ELR (cell line): ENCODE measurements at places on chromosomes 12 and 14.

GRCh38 chr14:47262801-47263200, 412.6 kb downstream of the MDGA2 start:
- no peak for DNase-seq

DNA sequence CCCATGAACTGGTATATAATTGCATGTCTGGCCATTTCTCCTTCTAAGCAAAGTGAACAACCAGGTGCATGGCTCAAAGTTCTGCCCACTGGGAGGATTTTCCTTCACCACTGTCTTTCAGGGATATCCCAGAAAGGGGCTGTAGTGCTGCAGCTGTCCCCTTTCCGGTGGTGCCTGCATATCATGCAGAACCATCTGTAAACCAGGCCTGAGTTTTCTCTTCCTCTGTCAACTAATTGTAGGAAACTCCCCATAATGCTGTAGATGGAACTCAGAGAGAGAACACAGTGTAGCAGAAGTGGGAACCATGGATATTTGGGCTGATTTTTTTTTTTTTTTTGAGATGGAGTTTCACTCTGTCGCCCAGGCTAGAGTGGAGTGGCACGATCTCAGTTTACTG, 45.6 kb upstream of the CRY1 start:
- DNase-seq, result no peak

DNA sequence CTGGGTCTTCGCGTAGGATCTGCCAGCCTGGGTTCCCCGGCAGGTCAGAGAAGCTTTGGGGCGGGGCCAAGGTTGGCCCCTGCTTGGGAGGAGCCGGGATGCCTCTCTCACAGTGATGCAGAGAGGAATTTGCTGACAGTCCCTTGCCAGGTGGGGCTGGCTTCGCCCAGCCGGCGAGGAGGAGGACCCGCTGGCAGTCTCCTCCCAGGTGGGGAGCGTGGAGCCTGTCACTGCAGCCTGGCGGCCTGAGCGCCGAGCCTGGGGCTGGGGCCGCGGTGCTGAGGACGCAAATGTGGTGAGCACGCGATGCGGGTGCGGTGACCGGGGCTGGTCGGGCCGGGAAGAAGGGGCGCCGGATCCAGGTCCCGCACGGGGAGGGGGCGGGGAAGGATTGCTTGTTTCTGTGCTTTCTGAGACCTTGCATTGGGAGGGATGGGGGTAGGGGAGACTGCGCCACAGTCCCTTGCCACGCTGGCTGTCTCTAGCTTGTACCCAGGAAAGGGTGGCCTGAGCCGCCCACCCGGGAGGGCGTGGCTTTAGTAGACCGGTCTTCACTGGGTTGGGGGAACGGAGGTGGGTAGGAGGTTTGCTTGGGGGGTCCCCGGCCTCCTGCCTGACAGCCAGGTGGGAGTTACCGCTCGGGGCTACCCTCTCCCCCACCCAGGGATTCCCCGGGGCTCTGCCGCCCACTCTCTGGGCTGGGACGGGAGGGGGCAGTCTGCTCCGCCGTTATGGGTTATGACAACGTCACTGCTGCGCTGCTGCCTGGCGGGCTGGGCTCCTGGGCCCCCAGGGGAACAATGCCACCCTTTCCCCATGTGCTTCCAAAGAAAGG, at the start of gene TMEM63C:
Gene TMEM63C, plus strand, starts transcription at position 196 of the 835 bp plus-strand sequence. CDS start 37,016 bp downstream, outside the sequence.
- no peak for DNase-seq

DNA sequence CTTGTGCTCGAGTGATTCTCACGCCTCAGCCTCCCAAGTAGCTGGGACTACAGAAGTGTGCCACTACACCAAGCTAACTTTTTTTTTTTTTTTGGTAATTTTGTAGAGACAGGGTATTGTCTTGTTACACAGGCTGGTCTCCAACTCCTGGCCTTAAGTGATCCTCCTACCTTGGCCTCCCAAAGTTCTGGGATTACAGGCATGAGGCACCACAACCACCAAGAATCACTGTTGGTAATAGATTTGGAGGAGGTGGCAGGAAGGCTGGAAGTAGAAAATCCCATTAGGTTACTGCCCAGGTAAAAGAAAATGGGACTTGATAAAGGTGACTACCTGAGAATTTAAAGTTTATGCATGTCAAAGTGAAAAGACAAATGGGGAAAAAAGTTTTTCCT, 1.4 kb upstream of the CDCA4 start:
- DNase-seq, result peak; percentile 56

- DNase-seq, result no peak
Observed at GRCh38 chr14:64422756-64423155, 34.6 kb downstream of the MTHFD1 start.

GRCh38 chr12:33724867-33725266, 285.2 kb upstream of the SYT10 start:
- DNase-seq, result no peak

DNA sequence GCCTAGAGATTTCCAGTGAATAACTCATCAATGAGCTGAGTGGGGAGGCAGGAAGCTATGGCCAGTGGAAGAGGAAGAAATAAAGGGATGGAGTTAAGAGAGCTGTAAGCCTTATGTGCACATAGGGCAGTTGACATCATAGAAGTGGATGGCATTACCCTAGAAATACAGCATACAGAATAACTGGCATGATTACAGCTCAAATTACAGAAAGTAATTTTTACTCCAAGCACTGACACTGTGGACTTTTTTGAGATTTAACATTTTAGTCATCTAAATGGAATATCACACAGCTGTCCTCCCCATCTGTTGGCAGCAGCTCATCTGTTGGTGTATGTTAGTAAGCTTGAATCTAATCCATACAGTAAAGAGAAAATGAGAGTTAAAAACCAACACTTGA, 5.4 kb upstream of the IPO8 start:
- DNase-seq, result no peak

GRCh38 chr12:44696542-44696941, 179.6 kb downstream of the NELL2 start:
- DNase-seq, result peak; percentile 24

DNA sequence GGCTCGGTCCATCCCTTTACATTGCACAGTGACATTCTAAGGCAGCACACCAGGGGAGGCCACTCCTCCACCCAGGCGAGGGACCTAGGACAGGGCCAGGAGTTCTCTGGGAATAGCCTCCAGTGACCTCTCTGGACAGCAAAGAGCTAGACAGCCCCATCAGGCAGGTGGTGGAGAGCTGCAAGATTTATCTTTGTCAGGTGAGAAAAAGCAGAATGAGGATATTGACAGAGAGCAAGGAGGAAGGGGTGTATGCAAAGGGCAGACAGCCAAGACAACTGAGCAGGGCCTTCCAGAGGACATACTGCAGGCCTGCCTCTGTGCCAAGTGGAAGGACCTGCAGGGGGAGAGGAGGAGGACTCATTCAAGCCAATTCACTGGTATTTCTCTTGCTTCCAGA, 112.4 kb upstream of the MAX start:
- no peak for DNase-seq

- peak; percentile 72 for DNase-seq
Observed at GRCh38 chr12:123056053-123056452, 75.6 kb downstream of the ARL6IP4 start.

DNA sequence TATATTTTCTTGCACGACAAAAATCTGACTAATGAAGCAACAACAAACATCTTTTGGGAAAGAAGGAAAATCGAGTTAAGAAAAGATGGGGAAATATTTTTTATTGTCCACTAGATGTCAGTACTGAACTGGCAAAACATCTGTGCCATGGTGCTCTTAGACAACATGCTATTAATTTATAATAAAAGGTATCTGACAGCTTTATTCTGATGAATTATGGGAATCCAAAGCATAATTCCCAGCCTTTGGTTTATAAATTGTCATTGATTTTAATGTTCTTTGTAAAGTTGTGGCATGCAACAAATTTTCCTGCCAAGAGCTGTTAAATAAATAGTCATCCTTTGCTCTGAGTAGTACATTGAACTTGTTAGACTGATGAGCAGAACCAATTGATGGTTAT, 231.2 kb downstream of the ETNK1 start:
- peak; percentile 50 for DNase-seq

GRCh38 chr14:58368956-58369355, 26.8 kb upstream of the TOMM20L start:
- DNase-seq, result peak; percentile 8

DNA sequence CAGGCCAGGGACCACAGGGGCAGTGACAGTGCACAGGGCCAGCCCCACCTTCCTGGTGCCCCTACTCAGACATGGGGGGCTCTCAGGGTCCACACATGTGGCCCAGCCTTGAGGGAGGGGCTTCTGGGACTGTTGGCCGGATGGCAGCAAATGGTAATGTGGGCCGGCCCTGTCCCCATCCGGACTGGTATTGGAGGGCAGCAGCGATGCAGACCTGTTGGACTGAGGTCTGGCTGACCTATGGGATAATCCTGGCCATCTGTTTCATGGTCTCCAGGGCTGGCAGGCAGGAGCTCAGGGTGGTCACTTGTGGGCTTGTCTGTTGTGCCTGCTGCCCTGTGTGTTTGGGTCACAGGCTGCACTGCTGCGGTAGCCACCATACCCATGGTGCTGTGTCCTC, 387.5 kb downstream of the TMEM121 start:
- no peak for DNase-seq

GRCh38 chr12:3034067-3034750, 43.0 kb upstream of the TSPAN9 start:
- DNase-seq, result peak; percentile 82

- DNase-seq, result peak; percentile 94
Observed at GRCh38 chr12:108560752-108561719, at the start of gene SART3. SART3 (minus strand) TSS chr12:108561173; CDS start chr12:108561154, 19 bp downstream.

DNA sequence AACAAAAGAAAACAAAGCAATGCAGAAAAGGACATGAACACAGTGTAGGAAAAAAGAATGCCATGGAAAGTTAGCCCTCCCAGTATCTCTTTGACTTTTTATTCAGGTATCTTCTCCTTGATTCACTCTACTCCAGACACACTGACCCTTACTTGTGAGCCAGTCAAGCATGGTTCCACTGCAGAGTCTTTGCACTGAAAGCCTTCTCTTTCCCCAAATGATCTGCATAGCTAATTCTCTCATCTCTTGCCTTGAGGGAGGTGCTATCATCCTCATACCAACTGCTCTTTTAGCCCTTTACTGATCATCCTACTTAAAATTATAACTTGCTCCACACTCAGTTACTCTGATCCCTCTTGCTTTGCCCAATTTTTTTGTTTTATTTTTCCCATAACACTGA, 101.2 kb upstream of the SLC16A7 start:
- DNase-seq, result no peak

- DNase-seq, result peak; percentile 73
Observed at GRCh38 chr12:90909069-90909770, 45.8 kb downstream of the CCER1 start.

DNA sequence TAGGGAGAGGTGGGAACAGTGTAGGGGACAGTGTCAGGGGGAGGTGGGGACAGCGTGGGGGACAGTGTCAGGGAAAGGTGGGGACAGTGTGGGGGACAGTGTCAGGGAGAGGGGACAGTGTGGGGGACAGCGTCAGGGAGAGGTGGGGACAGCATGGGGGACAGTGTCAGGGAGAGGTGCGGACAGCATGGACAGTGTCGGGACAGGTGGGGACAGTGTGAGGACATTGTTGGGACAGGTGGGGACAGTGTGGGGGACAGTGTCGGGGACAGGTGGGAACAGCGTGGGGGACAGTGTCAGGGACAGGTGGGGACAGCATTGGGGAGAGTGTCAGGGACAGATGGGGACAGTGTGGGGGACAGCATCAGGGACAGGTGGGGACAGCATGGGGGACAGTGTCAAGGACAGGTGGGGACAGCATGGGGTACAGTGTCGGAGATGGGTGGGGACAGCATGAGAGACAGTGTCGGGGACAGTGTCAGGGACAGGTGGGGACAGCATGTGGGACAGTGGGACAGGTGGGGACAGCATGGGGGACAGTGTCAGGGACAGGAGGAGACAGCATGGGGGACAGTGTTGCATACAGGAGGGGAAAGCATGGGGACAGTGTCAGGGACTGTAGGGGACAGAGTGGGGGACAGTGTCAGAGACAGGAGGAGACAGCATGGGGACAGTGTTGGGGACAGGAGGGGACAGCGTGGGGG, 139.0 kb downstream of the TMEM121 start:
- no peak for DNase-seq

GRCh38 chr14:59829469-59830337, 40.9 kb downstream of the RTN1 start:
- peak; percentile 60 for DNase-seq

DNA sequence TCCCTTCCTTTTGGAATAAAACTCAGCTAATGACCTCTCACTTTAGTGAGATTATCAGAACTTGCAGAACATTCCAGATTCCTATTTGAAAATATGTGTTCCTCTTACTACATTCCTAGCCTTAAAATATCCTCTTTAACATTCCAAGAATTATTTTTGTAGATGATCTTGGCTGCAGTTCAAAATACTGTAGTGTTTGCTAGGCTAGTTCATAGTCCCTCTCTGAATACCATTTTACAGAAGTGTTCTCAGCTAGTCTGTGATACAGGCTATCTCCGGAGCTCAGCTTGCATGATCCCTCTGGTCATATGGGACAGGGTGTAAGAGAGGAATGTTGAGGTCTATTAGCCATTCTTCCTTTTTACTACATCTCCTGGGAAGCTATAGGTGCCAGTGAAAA, 17.6 kb upstream of the GPR33 start:
- DNase-seq, result no peak

- peak; percentile 1 for DNase-seq
Observed at GRCh38 chr14:97713023-97713422, 915.8 kb downstream of the VRK1 start.

DNA sequence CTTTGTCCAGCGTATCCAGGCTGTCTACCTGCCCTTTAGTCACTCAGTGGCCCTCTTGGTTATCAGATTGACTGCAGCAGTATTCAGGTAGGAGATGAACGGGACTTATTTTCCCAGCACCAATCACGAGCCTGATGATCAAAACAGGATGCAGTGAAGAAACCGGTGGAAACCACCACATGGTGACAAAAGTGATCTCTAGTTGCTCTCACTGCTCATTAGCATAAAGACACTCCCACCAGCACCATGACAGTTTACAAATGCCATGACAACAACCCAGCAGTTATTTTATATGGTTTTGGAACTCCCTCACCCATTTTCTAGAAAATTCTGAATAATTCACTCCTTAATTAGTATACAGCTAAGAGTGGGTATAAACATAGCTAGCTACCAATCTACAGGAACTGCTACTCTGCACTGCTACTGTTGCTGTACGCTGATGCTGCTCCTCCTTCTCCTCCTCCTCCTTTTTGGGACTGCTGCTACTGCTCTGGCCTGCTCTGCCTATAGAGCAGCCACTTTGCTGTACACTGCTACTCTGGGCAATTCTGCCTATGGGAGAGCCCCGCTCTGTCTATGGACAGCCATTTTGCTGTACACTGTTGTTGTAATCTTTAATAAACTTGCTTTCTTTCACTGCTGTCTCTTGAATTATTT, 142.5 kb upstream of the SSTR1 start:
- peak; percentile 2 for DNase-seq

DNA sequence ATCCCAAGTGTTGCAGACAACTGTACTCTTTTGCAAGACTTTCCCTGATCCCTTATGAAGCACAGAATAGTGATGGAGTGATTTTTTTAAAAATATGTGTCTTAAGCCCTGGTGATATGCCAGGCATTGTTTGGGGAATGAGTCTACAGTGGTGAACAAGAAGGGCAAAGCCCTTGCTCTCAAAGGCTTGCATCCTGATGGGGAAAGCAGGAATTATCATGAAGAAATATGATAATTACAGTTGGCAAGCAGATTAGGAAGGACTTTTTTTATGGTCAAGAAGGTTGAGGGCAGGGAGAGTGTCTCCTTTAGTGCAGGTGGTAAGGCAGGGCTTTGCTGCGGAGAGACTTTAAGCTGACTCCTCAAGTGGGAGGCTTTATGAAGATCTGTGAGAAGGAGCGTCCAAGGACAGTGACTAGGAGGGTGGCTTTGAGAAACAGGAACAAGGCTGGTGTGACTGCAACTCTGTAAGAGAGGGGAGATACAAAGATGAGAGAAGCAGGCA, 100.2 kb downstream of the SYNE2 start:
- no peak for DNase-seq

- no peak for DNase-seq
Observed at GRCh38 chr12:75712223-75712622, 200.8 kb upstream of the KRR1 start.

GRCh38 chr12:6323340-6323994, 13.0 kb downstream of the PLEKHG6 start:
- DNase-seq, result peak; percentile 98
